ENCODE measurements at places on chromosomes 2 and 18. TPM values are rescaled to one million over a fixed set of nuclear protein-coding genes. Genes with fewer than 3 reads are reported as not detected.

DLX1 gene
- not detected for total RNA-seq

WNT10A gene
- total RNA-seq = not detected

NCOA1 gene
- total RNA-seq = 11.9 TPM

IL18RAP gene
- total RNA-seq = not detected

PER2 gene
- total RNA-seq = 2.8 TPM

SIX3 gene
- not detected for total RNA-seq

BOLL gene
- total RNA-seq = not detected

DSC3 gene
- 0.14 TPM for total RNA-seq

TBR1 gene
- not detected for total RNA-seq

MOGAT1 gene
- not detected for total RNA-seq

IL1R2 gene
- total RNA-seq = 1.7 TPM

TNFRSF11A gene
- total RNA-seq = 0.09 TPM

RAX gene
- not detected for total RNA-seq

PRKAG3 gene
- total RNA-seq = not detected

SPATA3 gene
- total RNA-seq = not detected

ALPP gene
- total RNA-seq = not detected

SERPINB3 gene
- not detected for total RNA-seq

NEU2 gene
- not detected for total RNA-seq

IL1F10 gene
- not detected for total RNA-seq

SPP2 gene
- not detected for total RNA-seq

EN1 gene
- not detected for total RNA-seq

FBXO15 gene
- total RNA-seq = 1.1 TPM

LYG1 gene
- total RNA-seq = 0.43 TPM

ONECUT2 gene
- total RNA-seq = under 0.01 TPM

CFAP65 gene
- not detected for total RNA-seq

RND3 gene
- 606 TPM for total RNA-seq

ASIC4 gene
- 0.37 TPM for total RNA-seq

SLC4A5 gene
- total RNA-seq = 0.14 TPM

C1QL2 gene
- not detected for total RNA-seq

PJVK gene
- total RNA-seq = 1.8 TPM

MTCL1 gene
- 23.5 TPM for total RNA-seq

SLC11A1 gene
- 0.14 TPM for total RNA-seq

AGXT gene
- not detected for total RNA-seq

MYL12A gene
- 879 TPM for total RNA-seq

GALNT1 gene
- total RNA-seq = 93.9 TPM

SLC66A2 gene
- 34.7 TPM for total RNA-seq

MGAT4A gene
- 0.28 TPM for total RNA-seq

DCDC2C gene
- not detected for total RNA-seq

SCYGR4 gene
- not detected for total RNA-seq

WDR75 gene
- 44.8 TPM for total RNA-seq

ANKRD44 gene
- total RNA-seq = 6.0 TPM

RAB6D gene
- not detected for total RNA-seq

SOWAHC gene
- total RNA-seq = 6.5 TPM

HRH4 gene
- under 0.01 TPM for total RNA-seq

RMDN2 gene
- total RNA-seq = 7.9 TPM

ESPNL gene
- total RNA-seq = 2.4 TPM

Data from smooth muscle cell of bladder (primary cell).